ENCODE measurements at places on chromosomes 13 and 19. TPM values are rescaled to one million over a fixed set of nuclear protein-coding genes. Genes with fewer than 3 reads are reported as not detected.
A peak's percentile ranks its signal among the peaks of the same experiment; 100 is the strongest.

- no peak for DNase-seq
Observed at GRCh38 chr13:113457510-113457909, 4.2 kb upstream of the ADPRHL1 start.

DNA sequence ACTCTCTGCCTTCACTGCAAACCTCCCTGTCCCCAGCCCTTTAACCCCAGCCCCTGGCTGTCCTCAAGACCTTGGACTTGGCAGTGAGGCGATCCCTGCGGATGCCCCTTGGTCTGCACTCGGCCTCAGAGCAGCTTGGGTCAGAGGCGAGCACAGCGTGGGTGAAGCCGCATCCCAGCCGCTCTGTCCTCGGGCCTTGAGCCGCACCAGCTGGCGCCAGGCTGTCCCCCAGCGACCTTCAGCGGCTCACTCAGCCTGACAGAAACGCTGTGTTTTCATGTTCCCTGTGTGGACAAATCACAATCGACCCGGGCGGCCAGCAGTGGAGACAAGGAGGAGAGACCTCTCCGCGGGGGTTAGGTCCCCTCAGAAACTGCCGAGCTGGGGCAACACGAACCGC is 52.0 kb downstream of the GNG7 start:
- peak; percentile 34 for DNase-seq

DNA sequence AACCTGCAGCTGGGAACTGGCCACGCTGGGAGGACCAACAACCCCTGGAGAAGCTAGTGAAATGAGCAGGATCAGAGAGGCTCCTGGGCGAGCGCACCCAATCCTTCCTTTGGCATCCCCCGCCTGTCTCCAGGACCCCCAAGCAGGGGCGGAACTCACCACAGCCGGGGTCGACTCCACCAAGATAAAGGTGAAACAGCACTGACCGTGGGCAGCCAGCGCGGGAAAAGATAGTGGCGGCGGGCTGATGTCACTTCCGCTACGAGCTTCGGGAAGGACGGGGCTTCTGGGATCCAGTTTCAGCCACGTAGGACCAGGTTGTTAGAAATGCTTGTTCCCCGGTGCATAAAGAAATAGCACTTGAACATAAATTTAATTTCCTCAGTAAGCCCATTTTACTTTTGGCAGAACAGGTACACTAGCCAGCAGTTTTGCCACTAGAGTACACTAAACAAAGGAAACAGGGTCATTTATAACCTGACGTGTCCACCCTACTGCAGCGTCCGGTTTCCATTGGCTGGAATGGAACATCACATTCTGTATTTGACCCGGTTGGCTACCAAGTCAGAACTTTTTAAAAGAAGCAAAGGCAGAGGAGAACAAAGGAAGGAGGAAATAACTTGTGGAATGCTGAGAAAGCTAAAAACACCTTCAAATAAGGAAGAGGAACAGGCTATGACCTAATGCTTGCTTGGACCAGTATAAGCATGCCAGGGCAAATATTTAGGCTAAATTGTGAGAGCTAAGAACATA is 25.5 kb upstream of the ZNF562 start:
- no peak for DNase-seq

DNA sequence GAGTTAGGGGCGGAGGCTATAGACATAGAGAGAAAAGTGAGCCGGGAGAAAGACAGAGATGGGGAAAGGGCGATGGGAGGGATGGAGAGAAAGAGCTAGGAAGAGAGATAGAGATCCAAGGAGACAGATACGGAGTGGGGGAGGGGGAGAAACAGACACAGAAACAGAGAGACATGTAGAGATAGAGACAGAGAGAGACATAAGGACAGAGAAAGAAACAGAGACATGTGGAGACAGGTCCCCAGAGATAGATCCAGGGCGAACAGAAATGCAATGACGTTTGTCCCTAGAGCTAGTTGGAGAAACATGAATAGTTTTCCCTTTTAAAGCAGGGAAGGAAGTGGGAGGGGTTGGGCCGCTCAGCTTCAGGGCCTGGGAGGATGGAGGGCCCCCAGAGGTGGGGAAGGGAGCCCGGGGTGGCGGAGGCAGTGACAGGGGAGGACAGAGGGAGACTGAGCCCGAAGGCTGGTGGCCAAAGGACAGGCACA is 4.6 kb downstream of the PPP1R14A start:
- DNase-seq: peak; percentile 73

GRCh38 chr13:33644581-33645543 is 173.1 kb upstream of the RFC3 start:
- DNase-seq: no peak

GRCh38 chr19:46945694-46946489 is 73.7 kb upstream of the NPAS1 start:
- DNase-seq: no peak

- peak; percentile 48 for DNase-seq
Observed at GRCh38 chr19:23203841-23204344, 46.3 kb downstream of the ZNF724 start.

DNA sequence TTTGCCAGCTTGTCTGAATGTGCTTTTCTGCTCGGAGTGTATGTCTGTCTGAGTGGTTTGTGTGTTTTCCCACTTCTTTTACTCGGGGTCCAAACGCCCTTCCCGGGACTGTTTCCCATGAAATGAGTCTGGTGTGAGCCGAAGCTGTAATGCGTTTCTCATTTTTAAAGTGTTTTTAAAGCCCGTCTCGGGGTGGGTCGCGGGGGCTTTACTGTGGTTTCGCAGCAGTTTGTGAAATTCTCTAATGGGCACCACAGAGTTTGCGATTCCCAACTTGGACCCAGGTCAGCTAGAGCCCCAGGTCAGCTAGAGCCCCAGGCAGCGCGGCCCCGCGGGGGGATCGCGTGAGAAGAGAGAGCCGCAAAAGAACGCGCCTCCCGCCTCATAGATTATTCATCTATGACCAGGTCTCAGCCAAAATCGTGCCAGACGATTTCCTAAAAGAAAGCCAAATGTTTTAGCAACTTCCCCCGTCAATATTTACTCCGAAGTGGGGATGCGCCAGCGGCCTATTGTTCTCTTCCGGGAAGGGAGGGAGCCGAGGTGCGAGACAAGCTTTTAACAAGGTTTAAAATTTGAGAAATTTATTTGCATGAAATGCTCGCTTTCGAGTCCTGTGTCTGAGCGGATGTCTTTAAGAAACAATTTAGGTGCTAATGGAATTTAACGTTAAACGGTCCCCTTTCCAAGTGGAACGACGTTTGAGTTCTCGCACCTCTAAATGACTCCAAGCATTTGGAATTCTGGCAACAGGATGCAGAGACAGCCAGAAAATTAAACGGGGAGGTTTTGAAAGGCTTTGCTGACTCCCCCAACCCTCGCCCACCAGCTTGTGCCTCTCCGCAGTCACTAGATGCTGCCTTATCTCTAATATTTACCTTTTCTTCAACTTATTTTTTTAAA is 2.2 kb downstream of the ZIC2 start:
- peak; percentile 34 for DNase-seq

- DNase-seq: peak; percentile 18
Observed at GRCh38 chr13:66895780-66896179, 334.4 kb downstream of the PCDH9 start.

GRCh38 chr13:112683581-112683980 is 6.3 kb upstream of the ATP11A start:
- no peak for DNase-seq

- no peak for DNase-seq
Observed at GRCh38 chr13:95678967-95679366, 2.0 kb downstream of the DNAJC3 start.

GRCh38 chr13:78299832-78300623 is 303.3 kb downstream of the POU4F1 start:
- no peak for DNase-seq

- no peak for DNase-seq
Observed at GRCh38 chr13:79898996-79899395, 418.0 kb downstream of the NDFIP2 start.

- no peak for DNase-seq
Observed at GRCh38 chr19:32862173-32862572, 7.4 kb downstream of the SLC7A9 start.

GRCh38 chr19:43485951-43486350 is 18.6 kb downstream of the PHLDB3 start:
- DNase-seq: no peak

- no peak for DNase-seq
Observed at GRCh38 chr19:35822579-35822978, 9.9 kb upstream of the PRODH2 start.

- DNase-seq: no peak
Observed at GRCh38 chr19:50266896-50267295, 62.3 kb downstream of the KCNC3 start.

GRCh38 chr13:113759525-113760137 is 605 bp downstream of the TMEM255B start:
- no peak for DNase-seq

DNA sequence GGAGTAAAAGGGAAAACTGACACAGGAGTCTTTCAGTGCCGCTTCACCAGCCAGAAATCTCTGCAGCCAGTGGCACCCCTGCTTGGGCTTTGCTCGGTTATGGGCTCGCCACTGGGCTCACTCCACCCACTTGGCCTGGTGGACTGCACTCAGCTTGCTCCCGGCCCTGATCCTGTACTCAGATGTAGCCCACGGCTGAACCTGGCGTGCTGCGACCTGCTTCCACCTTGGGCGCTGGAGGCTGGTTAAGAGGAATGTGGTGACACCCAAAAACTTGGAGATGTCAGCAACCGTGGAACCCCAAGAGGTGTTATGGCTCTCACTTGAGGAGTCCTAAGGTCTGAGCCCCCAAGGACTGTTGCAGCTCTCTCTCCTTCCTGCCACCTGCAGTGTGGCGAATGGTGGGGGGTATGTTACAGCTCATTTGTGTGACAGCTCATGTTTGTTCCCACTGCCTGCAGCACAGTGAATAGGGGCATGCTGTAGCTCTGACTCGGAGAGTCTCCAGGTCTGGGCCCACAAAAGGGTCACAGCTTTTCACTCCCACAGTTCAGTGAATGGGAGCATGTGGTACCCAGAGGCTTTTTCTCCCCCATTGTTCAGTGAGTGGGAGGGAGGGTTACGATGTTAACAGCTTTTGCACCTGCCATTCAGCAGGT is 1124.5 kb upstream of the ATXN8OS start:
- no peak for DNase-seq

The KLHL1 gene
- total RNA-seq: not detected

The RFXANK gene
- 73.5 TPM for total RNA-seq

The ZNF419 gene
- total RNA-seq: 17.7 TPM

The FOSB gene
- total RNA-seq: not detected

The LAIR1 gene
- total RNA-seq: not detected

The ZSCAN4 gene
- 0.69 TPM for total RNA-seq

The POU2F2 gene
- total RNA-seq: 53.4 TPM

The EIF3K gene
- 247 TPM for total RNA-seq

The NKG7 gene
- not detected for total RNA-seq

The PEAK3 gene
- not detected for total RNA-seq
